Right lung (tissue), 10 donors: ENCODE measurements at places on chromosomes 13 and 19. TPM values are rescaled to one million over a fixed set of nuclear protein-coding genes. Genes with fewer than 3 reads are reported as not detected.

GRCh38 chr19:58128041-58128685, 22.4 kb downstream of the ZNF329 start:
- DNase-seq, result no peak

- no peak for DNase-seq
Observed at GRCh38 chr13:96734499-96734898, 259.8 kb downstream of the OXGR1 start.

DNA sequence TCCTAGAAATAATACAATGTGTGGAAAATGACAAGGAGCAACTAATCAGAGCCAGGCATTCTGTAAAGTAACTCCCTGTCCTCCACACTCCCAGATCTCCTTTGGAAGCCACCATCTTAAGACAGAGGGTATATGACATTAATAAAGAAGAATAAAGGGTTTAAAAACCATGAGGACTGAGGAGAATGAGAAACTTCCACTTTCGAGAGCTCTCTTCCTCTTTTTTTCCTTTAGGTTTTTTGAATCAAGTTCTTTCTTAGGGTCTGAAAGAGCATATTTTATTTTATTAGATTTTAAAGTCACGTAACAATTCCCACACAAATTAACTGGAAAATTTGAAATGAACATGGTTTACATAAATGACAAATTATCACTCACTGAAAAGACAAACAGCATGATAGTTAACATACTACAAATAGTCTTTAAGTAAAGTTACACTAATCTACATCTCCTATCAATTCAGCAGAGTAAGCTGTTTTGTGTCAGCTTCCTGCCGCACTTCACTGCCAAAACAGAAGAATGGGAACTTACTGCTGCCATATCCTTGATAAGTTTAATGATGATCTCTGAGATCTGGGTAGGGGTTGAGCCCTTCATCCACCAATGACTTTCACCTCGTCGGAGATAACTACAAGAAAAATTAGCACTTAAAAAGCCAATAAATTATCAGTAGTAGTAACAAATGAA, 38.6 kb upstream of the FBXL3 start:
- peak; percentile 5 for DNase-seq

GRCh38 chr19:32702010-32702409, 10.4 kb downstream of the NUDT19 start:
- DNase-seq, result no peak

DNA sequence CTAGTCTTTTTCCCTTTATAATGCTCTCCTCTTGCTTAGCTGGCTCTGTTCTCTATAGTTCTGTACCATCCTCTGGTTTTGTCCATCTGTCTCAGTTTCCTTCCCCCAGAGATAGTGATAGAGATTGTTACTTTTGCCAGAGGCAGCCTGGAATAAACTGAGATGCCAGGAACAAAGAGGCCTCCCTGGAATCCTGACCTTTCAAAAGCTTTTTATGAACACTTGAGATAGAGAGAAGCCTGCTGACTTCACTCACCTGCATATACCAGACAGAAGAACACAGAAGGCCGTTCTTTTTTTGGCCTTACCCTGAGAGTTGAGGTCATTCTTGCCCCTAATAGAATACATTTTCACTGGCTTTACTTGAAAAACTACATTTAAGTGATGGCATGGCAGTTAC, 150.2 kb downstream of the LHFPL6 start:
- no peak for DNase-seq

DNA sequence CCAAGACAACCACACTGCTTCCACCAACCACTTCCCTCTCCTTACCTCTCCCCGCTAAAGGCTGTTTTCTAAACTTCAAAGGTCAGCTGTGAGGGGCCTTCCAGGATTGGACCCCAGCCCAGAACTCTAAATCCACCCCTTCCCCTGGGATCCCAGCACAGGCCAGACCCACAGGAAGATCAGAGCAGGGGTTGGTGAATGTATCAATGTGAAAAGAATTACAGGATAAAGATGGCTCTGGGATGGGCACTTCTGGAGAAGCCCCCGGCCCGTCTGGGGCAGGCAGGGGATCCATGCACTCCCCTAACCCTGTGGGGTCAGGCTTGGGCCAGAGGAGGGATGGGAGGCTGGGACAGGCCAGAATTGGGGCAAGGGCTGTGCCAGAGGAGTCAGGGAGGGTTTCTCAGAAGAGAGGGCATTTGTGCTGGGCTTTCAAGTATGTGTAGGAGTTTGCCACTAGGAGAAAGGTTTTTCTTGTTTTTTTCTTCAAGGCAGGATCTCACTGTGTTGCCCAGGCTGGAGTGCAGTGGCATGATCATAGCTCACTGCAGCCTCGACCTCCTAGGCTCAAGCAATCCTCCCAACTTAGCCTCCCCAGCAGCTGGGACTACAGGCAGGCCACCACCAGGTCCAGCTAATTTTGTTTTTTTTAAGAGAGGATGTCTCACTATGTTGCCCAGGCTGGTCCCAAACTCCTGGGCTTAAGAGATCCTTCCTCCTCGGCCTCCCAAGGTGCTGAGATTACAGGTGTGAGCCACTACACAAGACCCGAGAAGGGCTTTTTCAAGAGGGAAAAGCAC, 1.0 kb upstream of the MEF2B start:
- no peak for DNase-seq

DNA sequence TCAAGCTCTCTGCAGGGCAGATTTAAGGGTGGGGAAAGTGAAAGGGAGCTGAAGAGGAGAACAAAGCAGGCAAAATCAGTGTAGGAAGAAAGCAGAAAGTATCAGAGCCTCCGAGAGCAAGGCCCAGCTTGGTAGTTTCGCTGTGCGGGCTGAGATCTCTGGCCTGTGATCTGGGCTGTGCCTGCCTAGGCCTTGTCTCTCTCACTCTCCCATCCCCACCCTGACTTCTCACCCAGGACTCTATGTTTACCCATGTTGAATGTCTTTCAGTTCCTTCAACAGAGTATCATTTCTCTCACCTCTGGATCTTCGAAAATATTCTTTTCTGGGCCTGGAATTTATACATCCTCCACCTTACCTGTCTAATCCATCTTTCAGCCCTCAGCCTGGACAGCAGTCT, 391.3 kb downstream of the FOXO1 start:
- DNase-seq, result no peak

- no peak for DNase-seq
Observed at GRCh38 chr19:40272261-40272660, 12.9 kb downstream of the AKT2 start.

GRCh38 chr13:63190219-63190618, 1774.6 kb upstream of the PCDH20 start:
- DNase-seq, result no peak

GRCh38 chr13:50228527-50228926, 213.3 kb downstream of the KCNRG start:
- DNase-seq, result no peak

DNA sequence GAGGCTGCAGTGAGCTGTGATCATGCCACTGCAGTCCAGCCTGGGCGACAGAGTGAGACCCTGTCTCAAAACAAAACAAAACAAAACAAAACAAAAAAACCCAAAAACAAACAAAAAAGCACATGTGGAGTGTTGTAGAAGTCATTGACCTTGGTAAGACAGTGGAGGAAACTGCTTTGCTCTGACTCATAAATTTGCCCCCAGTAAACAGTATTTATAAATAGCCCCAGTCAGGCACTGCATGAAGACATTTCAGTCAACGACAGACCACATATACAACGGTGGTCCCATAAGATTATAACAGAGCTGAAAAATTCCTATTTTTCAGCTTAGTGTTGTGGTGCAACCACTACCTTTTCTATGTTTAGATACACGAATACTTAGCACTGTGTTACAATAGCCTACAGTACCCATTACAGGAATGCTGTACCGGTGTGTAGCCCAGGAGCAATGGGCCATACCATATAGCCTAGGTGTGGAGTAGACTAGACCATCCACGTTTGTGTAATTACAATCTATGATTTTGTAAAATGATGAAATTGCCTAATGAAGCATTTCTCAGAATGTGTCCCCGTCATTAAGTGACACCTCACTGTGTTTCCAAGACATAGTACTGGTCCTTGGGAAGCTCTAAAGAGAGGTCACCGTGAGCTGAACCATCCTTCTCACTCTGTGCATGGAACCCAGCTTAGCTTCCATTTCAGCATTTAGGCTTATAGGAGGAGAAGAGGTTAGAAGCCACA, 1.1 kb downstream of the ARL11 start:
- DNase-seq, result no peak

GRCh38 chr19:29965492-29965891, 23.5 kb downstream of the URI1 start:
- no peak for DNase-seq

GRCh38 chr19:21328406-21328805, 804 bp downstream of the ZNF708 start:
- peak; percentile 7 for DNase-seq

DNA sequence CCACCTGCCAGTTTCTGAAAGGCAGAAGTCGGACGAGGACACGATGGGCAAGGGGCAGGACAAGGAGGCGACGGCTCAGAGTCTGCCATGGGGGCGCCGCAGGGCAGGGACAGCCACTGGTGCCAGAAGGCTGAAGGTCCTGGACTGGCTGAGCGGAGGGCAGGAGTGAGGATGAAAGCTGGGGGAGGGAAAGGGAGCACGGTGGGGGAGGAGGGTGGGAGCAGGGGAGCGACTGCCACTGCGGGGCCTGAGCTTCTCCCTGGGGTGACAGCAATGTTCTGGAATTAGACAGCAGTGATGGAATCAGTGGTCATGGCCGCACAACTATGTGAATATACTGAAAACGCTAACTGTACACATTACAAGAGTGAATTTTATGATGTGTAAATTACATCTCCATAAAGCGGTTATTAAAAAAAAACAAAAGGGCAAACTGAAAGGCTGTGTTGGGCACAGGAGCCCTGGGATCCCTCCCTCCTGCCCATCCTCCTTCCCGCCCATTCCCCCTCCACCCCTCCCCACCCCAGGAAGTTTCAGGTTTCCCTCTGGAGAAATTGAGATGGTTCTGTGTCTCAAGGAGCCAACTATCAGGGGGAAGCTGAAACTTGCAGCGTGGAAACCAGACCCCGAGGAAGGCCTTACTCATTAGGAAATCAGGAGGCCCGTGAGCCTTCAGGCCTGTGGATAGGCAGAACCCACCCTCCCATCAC, 15.9 kb downstream of the MLLT1 start:
- DNase-seq, result no peak

DNA sequence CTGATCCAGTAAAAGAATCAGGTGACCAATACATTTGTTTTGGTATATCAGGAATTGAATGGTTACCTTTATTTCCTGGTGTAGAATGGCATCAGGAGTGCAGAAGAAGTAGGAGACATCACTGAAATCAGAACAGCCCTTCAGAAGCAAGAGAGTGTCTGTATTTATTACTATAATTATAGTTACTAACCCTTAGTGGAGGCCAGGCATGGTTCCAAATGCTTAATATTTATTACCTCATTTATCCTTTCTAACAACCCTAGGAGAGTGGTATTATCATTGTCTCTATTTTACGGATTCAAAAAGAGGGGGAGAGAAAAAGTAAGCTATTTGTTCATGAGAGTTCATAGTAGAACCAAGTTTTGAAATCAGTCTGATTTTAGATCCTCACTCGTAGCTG, 1292.9 kb downstream of the PCDH9 start:
- no peak for DNase-seq

DNA sequence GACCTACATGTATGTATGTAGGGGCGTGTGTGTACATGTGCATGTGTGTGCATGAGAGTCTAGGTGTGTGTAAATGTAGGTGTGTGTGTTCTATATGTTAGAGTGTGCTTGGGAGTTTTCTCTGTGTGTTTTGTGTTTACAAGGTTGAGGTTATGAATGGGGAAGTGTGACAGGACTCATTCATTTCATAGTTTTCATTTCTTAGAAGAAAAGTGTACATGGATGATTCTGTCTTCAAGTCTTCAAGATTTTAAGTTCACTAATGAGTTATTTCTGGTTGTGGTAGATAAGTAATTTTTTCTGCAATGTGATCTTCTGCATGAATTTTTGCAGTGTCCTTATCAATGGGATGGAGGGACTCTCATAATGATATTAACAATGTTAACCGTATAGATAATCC, 118.2 kb upstream of the SLC10A2 start:
- no peak for DNase-seq

- no peak for DNase-seq
Observed at GRCh38 chr19:32448026-32448425, 42.5 kb downstream of the DPY19L3 start.

DNA sequence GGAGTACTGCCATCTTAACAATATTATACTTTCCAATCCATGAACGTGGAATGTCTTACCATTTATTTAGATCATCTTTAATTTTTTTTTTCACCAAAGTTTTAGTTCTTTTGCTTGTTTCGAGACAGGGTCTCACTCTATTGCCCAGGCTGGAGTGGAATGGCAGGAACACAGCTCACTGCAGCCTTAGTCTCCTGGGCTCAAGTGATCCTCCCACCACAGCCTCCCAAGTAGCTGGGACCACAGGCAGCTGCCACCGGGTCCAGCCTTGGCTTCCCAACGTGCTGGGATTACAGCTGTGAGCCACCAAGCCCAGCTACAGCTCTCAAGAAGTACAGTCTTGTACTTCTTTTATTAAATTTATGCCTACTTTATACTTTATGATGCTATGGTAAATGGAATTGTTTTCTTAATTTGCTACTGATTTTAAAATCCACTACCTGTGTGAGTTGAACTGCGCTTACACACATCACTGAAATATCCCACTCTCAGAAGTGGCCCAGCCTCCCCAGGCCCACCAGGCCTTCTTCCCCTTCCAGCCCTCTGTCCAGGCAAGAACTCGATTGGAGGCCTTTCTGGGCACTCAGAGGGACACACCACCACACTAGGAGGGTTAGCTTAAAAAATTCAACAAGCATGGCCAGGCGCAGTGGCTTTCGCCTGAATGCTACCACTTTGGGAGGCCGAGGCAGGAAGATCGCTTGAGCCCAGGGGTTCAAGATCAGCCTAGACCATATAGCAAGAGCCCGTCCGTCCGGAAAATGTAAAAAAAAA, 1.0 kb upstream of the PGLS start:
- DNase-seq, result no peak

DNA sequence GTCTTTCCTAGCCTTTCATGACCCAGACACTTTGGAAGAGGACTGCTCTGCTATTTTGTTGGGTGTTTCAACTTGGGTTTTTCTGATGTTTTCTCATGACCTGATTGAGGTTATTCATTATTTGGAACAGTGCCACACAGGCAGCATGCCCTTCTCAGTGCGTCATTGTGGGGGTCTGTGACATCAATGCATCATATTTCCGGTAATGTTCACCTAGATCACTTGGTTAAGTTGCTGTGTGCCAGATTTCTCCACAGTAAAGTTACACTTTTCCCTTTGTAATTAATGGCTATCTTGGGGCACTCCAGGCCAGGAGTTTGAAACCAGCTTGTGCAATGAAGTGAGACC, 124.4 kb downstream of the SIPA1L3 start:
- DNase-seq, result no peak

SLC8A2 gene
- 0.10 TPM for polyA plus RNA-seq

SIGLEC6 gene
- 0.22 TPM for polyA plus RNA-seq

ALOX5AP gene
- polyA plus RNA-seq, result 4.5 TPM

OR7A5 gene
- polyA plus RNA-seq, result not detected

TJP3 gene
- polyA plus RNA-seq, result 12.2 TPM

STAP2 gene
- 29.1 TPM for polyA plus RNA-seq

IL4I1 gene
- polyA plus RNA-seq, result 2.1 TPM

LHB gene
- not detected for polyA plus RNA-seq

ZNF793 gene
- 19.5 TPM for polyA plus RNA-seq

SIGLEC8 gene
- polyA plus RNA-seq, result 0.05 TPM

FLT3LG gene
- 4.8 TPM for polyA plus RNA-seq
